EH (cell line): ENCODE measurements at places on chromosomes 16 and 17.

GRCh38 chr17:72119873-72120641, 763 bp upstream of the SOX9 start:
- peak; percentile 76 for DNase-seq

- no peak for DNase-seq
These were observed 24.3 kb upstream of the DNAI2 start for GRCh38 chr17:74249590-74250270.

GRCh38 chr17:83125515-83126274, 46.3 kb downstream of the METRNL start:
- peak; percentile 9 for DNase-seq

DNA sequence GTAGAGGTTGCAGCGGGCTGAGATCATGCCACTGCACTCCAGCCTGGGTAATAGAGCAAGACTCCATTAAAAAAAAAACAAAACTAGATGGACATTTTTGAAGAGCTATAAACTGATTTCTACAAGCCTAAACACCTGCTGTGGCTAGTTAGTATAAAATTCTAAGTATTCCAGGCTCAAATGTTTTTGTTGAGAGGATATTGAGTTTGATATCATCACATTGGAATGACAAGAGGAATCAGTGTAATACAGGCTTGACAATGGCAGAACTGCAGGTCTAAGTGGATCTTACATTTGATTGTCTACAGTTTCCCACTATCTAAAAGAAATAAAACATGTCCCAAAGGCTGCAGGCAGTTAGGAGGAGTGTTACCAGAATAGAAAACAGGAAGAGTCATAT, 23.9 kb upstream of the DLX3 start:
- peak; percentile 48 for DNase-seq

- DNase-seq: peak; percentile 94
These were observed 2.6 kb downstream of the CAMKK1 start for GRCh38 chr17:3890082-3890877.

- peak; percentile 63 for DNase-seq
These were observed 40.3 kb downstream of the PKD1 start for GRCh38 chr16:2095315-2095853.

DNA sequence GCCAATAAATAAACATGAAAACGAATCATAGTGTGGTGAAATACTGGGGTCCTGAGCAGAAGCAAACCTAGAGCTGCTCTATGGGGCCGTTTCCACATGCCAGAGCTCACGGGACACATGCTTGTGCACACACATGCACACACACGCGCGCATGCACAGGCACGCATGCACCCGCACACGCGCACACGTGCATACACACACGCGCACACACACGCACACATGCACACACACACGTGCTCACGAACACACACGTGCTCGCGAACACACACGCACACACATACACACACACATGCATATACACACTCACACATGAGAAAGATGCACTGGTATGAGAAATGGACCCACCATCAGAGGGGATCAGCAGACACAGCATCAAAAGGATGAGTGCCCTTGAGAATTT, 52.2 kb upstream of the DNAJA2 start:
- no peak for DNase-seq

DNA sequence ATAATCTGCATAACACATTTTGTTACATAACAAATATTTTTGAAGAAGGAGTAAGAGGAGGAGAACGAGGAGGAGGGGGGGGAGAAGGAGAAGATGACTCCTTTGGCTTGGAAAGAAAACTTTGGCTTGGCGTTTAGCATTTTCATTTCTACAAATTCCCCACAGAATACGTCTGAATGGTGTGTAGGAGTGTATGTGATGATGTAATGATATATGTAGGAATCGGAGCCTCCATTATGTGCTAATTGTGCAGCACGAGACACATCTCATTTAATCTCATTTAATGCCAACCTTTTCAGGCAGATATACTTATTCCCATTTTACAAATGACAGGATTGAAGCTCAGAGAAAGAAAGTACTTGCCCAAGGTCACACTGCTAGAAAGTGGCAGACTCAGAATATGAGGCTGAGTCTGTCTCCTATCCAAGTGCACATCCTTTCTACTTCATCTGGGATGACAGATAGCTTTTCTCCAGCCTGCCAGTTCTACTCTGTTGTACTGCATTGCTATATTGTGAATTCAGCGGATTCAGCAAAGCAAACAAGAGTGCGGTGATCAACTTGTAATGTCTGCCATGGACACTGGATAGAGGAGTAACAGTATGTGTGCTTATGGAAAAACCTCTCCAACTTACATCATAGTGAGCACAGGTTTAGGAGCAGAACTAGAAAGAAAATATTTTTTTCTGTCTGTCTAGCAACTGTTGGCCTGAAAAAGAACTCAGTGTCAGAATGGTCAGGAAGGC, 10.4 kb upstream of the SLC47A2 start:
- DNase-seq: no peak

- no peak for DNase-seq
These were observed 55.7 kb downstream of the ABR start for GRCh38 chr17:1123921-1124715.

- no peak for DNase-seq
These were observed 4.9 kb downstream of the HDAC5 start for GRCh38 chr17:44118427-44119050.

- peak; percentile 84 for DNase-seq
These were observed 38.4 kb upstream of the ARL4D start for GRCh38 chr17:43360376-43360738.

- DNase-seq: no peak
These were observed 2.1 kb upstream of the GPS2 start for GRCh38 chr17:7317161-7317803.

DNA sequence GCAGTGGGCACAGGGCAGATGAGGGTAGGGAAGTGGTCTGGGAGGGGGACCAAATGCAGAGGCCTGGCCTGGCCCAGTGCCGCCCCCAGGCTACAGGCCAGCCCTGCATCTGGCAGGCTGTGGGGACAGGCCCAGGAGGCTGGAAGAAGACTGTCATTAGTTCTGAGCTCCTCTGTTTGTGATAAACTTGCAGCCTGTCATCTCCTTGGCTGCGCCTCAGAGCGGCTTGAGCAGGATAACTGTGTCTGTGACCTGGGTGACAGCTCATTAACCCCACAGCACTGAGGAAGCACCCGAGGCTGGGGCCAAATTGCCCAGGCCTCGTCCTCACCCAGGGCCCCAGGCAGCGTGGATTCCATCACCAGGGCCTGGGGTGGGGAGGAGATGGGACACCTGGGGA, 23.9 kb downstream of the ABCC3 start:
- no peak for DNase-seq

GRCh38 chr17:12089809-12090384, 69.2 kb downstream of the MAP2K4 start:
- DNase-seq: peak; percentile 82

DNA sequence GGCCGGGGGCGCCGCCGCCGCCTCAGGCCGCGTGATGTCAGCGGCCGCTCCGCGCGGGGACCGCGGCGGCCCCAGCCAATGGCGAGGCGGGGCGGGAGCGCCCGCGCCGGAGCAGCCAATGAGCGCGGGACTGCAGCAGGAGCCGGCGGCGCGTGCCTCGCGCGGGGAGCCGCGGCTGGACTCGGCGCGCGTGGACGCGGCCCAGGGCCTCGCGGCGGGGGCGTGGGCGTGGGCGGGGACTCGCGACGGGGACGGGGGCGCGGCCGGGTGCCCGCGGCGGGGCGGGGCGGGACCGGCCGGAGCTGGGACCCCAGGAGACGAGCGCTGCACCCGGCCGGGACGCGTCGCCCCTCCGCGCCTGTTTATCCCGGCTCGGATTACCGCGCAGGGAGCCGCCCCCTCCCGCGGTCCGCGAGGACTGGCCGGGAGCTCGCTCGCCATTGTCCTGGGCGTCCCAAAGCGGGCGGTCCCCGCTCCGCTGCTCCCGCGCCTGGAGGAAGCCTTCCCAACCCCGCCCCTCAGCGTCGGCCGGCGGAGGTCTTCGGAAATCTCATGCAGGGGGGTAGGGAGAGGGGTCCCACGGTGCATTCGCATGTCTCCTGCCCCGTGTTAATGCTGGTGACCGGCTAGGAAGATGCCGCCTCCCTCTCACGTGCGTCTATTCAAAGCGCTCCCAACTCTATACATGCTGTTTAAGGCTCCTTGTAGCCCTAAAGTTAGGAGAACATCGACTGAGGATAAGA, at the start of gene RNF157:
RNF157 (minus strand) TSS at position 33 of the 743 bp plus-strand sequence. CDS start 253 bp downstream, outside the sequence.
- DNase-seq: peak; percentile 62

- DNase-seq: no peak
These were observed 216.9 kb upstream of the CHMP6 start for GRCh38 chr17:80774643-80775281.

DNA sequence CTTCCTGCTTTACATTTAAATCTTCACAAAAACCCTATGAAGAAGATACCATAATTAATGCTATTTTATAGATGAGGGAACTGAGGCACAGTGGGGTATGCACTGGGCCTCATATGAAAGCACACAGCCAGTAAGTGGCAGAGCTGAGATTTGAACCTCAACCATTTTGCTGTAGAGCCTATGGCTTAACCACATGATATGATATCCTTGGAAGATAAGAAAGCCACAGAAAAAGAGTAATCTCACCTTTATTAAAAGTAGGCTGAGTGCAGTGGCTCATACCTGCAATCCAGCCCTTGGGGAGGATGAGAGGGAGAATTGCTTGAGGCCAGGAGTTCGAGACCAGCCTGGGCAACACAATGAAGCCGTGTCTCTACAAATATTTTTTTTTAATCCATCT, 15.0 kb upstream of the TOB1 start:
- no peak for DNase-seq

DNA sequence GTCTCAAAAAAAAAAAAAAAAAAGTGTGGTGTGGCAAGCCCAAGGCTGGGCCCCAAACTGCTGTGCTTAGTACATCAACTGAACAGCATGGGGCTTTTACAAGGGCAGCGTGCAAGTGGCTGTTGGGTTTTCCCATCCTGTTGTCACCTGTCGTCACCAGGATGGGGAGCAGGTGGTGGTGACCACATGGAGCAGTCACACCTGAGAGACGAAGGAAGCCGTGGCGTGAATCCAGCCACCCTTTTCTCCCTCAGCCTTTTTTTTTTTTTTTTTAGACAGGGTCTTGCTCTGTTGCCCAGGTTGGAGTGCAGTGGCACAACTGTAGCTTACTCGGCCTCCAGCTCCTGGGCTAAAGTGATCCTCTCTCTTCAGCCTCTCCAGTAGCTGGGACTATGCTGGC, 4.1 kb upstream of the MRPL58 start:
- no peak for DNase-seq

- DNase-seq: no peak
These were observed 20.5 kb downstream of the TCF25 start for GRCh38 chr16:89893642-89894548.
